ENCODE measurements at places on chromosomes 2 and 18. TPM values are rescaled to one million over a fixed set of nuclear protein-coding genes. Genes with fewer than 3 reads are reported as not detected.

The KRTCAP3 gene
- not detected for total RNA-seq

The RPIA gene
- total RNA-seq: 6.4 TPM

The LYG2 gene
- not detected for total RNA-seq

The PHLPP1 gene
- 5.0 TPM for total RNA-seq

The UPP2 gene
- not detected for total RNA-seq

The SALL3 gene
- total RNA-seq: not detected

The OR6B3 gene
- not detected for total RNA-seq

The TUBA4B gene
- not detected for total RNA-seq

The EN1 gene
- under 0.01 TPM for total RNA-seq

Data from fibroblast of lung (primary cell).